ENCODE measurements at places on chromosomes 7 and 10. TPM values are rescaled to one million over a fixed set of nuclear protein-coding genes. Genes with fewer than 3 reads are reported as not detected.

GIMAP4 gene
- total RNA-seq, result not detected

EN2 gene
- total RNA-seq, result not detected

DBF4 gene
- 25.6 TPM for total RNA-seq

CLRN3 gene
- total RNA-seq, result not detected

CYP26C1 gene
- total RNA-seq, result not detected
